ENCODE measurements at places on chromosomes 1 and 21. TPM values are rescaled to one million over a fixed set of nuclear protein-coding genes. Genes with fewer than 3 reads are reported as not detected.

DNA sequence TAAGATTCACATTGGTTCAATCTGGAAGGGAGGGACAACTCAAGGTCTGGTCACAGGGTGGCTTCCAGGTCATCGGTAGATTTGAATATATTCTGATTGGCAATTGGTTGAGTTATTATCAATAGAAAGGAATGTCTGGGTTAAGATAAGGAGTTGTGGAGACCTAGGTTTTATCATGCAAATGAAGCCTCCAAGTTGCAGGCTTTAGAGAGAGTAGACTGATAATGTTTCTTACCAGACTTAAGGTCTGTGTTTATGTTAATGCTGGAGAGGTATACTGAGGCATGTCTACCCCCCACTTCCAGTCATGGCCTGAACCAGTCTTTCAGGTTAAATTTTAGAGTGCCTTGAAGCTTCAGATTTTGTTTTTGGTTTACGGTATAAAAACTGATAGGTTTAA, 29.7 kb downstream of the USP25 start:
- H3K27me3 ChIP-seq, result no peaks in the 10 kb centered on the region
- H3K4me1 ChIP-seq, result peaks cover 54% of the 10 kb centered on the region
- no peak for DNase-seq
- H3K36me3 ChIP-seq, result peaks cover 13% of the 10 kb centered on the region
- H3K27ac ChIP-seq, result no peak overlapping the region

GBP4 gene
- 0.05 TPM for total RNA-seq

BRDT gene
- not detected for total RNA-seq

- H3K27me3 ChIP-seq, result no peaks in the 10 kb centered on the region
- no peak overlapping the region for H3K27ac ChIP-seq
Observed at GRCh38 chr1:15559189-15559810, 25.6 kb downstream of the AGMAT start.

ATPAF1 gene
- total RNA-seq, result 44.1 TPM

GRCh38 chr1:32400876-32401631, 6.8 kb upstream of the BSDC1 start:
- peak overlapping the region; percentile 67 for H3K27ac ChIP-seq
- H3K27me3 ChIP-seq, result no peaks in the 10 kb centered on the region
- H3K36me3 ChIP-seq, result no peaks in the 10 kb centered on the region

DNA sequence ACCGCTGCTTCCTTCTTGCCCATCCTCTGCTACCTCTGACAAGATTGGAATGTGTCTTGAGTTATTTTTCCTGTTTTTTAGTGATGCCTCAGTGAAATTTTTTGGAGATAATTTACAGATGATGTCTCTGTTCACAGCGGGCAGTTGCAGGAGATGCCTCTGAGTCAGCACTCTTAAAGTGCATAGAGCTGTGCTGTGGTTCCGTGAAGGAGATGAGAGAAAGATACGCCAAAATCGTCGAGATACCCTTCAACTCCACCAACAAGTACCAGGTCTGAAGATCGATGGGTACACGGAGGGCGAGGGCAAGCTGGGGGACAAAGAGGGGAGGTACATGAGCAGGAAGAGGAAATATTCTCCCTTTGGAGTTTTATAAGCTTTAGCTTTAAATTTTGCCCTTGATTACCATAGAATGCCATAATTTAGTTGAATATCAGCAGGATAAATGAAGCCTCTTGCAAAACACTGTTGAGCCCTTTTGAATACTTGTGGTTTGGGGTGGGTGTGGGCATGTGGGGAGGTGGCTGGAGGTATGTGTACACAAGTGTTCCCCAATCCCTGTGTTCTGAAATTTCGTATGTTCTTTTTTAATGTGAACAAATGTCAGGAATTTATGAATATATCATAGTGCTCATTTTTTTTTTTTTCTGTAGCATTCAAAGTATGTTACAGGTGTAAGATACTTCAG, 19.8 kb downstream of the ATP1A1 start:
- DNase-seq, result no peak
- peak overlapping the region; percentile 43 for H3K27ac ChIP-seq
- H3K4me1 ChIP-seq, result peaks cover 36% of the 10 kb centered on the region
- H3K36me3 ChIP-seq, result peaks cover 100% of the 10 kb centered on the region
- no peaks in the 10 kb centered on the region for H3K27me3 ChIP-seq

DNA sequence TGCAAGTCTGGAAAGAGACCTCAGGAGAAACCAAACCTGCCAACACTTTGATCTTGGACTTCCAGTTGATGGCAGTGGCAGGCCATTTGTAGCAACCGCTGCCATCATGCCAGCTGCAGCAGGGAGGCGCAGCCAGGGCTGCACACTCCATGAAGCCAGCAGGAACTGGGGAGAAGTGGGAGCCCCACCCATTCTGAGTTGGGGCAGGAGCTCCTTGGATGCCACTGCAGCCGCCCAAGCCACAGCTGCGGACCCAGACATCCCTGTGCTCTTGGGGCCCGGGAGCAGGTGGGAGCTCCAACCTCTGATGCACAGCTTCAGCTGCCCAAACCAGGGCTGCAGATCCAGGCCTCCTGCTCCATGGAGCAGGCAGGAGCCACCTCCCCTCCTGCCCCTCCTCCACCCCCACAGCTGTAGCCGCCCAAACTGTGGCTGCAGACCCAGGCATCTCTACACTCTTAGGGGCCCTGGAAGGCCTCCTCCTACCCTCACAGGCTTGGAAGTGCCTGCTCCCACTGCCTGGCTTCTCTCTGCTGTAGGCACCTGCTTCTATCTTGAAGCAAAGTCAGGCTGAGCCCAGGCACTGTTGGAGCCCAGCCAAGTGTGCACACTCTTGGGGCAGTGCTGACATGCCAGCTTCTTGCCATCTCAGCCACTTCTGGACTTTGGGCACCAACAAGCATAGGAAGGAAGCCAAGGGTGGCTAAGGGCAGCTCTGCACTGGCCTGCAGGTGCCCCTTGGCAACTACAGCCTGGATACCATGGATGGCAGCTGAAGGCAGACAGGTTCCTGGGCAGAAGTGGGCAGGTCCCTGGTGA, 20.0 kb upstream of the DISP1 start:
- peaks cover 7% of the 10 kb centered on the region for H3K4me1 ChIP-seq
- H3K27ac ChIP-seq, result no peak overlapping the region
- H3K27me3 ChIP-seq, result peaks cover 8% of the 10 kb centered on the region
- H3K4me3 ChIP-seq, result no peak overlapping the region

GRCh38 chr1:25009671-25010262, 79.7 kb upstream of the RUNX3 start:
- no peak overlapping the region for H3K4me3 ChIP-seq
- DNase-seq, result no peak
- H3K27ac ChIP-seq, result no peak overlapping the region
- H3K27me3 ChIP-seq, result peaks cover 11% of the 10 kb centered on the region
- H3K36me3 ChIP-seq, result no peaks in the 10 kb centered on the region
- H3K4me1 ChIP-seq, result peaks cover 18% of the 10 kb centered on the region

CFHR5 gene
- not detected for total RNA-seq
